ENCODE measurements at places on chromosomes 7 and 10.

GRCh38 chr7:33757563-33758165 is 147.7 kb upstream of the BMPER start:
- peak; percentile 61 for DNase-seq

DNA sequence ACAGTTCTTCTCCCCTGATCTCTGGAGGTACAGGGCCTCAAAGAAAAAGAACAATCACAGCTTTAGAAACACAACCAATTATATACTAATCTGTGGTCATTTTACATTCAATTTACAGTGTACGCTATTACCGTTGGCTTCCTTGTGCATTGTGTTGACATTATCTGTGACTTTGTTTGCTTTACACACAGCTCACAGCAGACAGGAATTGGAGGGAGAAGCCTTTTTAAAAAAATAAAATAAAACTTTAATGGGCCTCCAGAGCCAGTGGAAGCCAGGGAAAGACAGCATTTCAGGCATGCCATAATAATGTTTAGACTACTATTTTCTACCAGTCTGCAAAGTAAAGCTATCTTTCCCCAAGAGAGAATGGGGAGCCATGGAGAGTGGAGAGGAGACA is 179.0 kb upstream of the ADO start:
- no peak for DNase-seq

DNA sequence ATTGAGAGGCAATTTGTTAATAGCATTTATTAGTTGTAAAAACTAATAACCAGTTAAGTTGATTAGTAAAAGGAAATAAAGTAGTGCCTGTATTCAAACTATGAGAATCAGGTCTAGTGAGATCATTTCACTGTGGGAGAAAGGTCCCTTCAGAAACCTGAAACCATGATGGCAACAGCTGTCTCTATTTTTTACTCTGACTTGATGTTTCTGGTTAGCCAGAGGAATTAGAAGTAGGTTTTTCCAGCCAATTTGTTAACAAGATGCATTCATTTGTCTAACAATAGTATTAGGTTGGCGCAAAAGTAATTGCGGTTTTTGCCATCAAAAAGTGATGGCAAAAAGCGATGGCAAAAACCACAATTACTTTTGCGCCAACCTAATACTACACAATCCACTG is 272.2 kb upstream of the YAE1 start:
- DNase-seq = no peak

DNA sequence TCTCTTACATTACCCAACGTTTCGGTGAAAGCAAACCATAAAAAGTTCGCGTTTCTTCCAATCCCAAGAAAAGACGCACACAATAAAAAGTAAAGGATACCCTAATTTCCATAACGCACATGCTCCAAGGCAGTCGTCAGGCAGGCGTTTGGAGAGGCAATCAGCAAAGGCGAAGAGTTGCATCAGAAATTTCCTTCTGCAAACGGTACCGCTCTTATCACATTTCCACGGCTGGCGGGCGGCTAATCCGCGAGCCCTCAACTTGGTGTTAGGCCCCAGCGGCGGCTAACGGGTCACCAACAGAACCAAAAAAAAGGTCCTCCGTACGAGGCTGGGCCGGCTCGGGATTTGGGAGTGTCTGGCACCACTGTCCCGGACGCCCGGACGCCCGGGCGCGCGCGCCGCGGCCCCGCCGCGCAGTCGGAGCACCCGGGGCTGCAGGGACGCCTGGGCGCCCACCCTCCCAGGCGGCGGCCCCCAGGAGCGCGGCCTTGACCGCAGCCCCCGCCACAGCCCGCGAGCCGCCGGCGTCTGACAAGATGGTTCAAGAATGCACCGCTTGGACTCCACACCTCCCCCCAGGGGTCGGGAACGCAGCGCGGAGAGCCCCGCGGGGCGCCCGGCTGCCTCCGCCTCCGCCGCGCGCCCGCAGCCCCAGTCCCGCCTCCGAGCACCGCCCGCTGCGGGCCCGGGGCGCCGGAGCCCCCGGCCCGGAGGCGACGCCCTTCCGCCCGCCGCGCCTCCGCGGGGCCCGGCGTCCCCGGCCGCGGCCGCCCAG is 9.8 kb upstream of the GRB10 start:
- no peak for DNase-seq

GRCh38 chr7:14228341-14228740 is 238.9 kb upstream of the ETV1 start:
- no peak for DNase-seq

GRCh38 chr7:130475776-130476175 is 16.1 kb upstream of the MEST start:
- no peak for DNase-seq

DNA sequence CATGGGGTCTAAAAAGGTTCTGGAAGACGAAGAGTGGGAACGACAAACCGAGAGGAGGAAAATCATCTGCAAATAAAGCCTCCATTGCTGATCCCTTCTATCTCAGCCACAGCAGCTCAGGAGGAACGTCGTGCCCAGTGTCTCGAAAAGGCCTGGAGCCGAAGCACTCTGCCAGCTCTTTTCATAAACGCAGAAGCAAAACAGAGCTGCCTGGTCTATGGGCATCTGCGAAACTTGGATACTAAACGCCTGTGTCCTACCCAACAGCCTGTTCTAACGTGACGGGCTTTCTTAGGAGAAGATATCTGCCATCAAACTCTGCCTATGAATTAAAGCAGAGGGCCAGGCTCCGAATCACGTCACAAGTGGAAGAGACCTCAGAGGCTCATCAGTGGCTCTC is 68.7 kb downstream of the GNA12 start:
- DNase-seq = no peak

GRCh38 chr10:9950070-9950469 is 1067.6 kb upstream of the CELF2 start:
- no peak for DNase-seq

GRCh38 chr10:72162978-72163377 is 52.8 kb upstream of the ANAPC16 start:
- no peak for DNase-seq

DNA sequence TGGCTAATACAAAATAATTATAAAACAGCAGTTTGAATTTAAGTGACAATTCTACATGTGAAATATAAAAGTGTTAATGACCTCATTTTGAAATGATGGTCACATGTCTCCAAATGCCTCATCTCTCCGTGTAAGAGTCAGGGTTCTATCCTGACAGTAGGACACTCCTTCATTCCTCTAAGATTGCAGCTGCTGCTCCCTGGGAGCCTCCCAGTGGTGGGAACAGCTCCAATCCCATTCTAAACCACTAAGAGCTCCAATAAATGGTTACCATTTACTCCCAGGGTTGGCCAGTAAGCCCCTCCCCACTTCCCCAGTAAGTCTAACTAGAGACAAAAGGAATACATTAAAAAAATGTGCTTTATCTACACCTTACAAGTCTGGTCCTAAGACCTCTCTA is 344.6 kb upstream of the AOAH start:
- no peak for DNase-seq

GRCh38 chr7:22051886-22052673 is 106.4 kb upstream of the CDCA7L start:
- DNase-seq = no peak

DNA sequence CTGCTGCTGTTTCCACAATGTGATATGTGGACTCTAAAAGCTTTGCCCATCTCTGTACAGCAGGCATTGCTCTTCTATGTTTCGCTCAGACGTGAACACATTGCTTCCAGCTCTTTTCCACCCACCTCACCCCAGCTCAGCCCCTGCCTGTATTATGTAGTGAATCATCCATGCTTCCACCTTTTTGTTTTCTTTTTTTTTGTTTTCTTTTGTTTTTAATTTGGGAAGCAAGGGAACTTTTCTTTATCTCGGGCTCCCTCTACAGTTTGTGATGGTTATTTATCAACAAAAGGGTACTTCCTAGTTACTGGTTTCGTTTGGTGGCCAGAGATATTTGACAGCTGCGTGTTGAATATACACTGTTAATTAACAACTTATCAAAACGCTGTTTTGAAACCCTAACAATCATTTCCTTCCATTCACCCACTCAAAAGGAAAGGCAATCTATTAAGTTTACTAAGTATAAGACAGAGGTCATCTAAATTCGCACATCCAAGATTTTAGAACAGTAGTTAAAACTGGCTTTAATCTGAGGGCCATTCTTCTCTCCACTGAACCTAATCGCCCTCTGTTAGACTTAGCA is 127.9 kb upstream of the STK17A start:
- DNase-seq = no peak

DNA sequence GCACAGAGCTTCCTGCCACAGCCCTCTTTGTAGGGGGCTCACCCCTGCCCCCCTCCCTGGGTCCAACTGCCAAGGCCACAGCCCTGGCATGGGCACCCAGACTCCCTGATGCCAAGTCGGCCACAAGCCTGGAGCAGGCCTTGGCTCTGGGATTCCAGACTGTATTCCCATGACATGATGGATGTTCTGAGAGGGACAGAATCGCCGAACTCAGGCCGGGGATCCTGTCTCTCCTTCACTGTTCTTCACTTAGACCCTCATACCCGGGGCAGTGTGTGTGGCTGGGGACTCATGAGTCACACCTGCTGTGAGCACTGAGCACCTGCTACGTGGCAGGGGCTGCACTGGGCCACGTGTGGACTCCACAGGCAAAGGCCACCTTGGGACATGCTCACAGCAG is 7.9 kb downstream of the CALML5 start:
- no peak for DNase-seq

- no peak for DNase-seq
Measured at GRCh38 chr10:93342366-93342765, 139.8 kb downstream of the MYOF start.

GRCh38 chr7:40549372-40550039 is 414.7 kb downstream of the SUGCT start:
- no peak for DNase-seq

DNA sequence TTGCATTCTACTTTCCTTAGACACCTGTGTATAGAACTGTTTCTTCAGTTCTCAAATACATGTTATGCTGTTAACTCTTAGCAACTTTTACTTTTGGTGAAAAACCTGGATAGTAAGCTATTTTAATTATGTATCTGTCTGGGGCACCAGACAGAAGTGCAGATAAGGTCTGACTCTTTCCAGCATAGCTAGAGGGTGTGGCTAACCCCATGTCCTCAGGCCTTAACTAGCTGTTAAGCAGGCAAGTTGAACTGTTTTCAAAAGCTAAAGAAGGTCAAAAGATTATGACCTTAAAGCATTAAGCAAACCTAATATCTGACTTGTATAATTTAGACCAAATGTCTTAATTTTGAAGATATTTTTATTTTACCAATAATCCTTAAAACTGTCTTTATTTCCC is 45.1 kb upstream of the INHBA start:
- no peak for DNase-seq

- no peak for DNase-seq
Measured at GRCh38 chr10:108662975-108663374, 1260.3 kb downstream of the XPNPEP1 start.

- DNase-seq = no peak
Measured at GRCh38 chr10:128883231-128884032, 583.6 kb upstream of the MGMT start.

GRCh38 chr7:107234436-107234835 is 65.6 kb downstream of the HBP1 start:
- no peak for DNase-seq

- DNase-seq = peak; percentile 13
Measured at GRCh38 chr7:17939606-17940301, 540 bp downstream of the SNX13 start.

GRCh38 chr10:14806318-14806717 is 31.5 kb downstream of the CDNF start:
- no peak for DNase-seq

DNA sequence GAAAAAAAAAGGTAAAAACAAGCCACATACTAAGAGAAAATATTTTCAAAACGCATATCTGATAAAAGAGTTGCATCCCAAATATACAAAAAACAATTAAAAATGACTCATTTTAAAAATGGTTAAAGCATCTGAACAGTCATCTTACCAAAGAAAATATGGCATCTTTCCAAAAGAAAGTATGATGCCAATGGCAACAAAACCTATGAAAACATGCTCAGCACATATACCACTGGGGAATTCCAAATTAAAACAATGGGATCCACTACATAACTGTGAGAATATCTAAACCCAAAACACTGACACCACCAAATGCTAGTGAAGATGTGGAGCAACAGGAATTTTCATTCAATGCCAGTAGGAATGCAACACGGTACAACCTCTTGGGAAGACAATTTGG is 39.3 kb downstream of the VSTM2A start:
- DNase-seq = no peak

- DNase-seq = no peak
Measured at GRCh38 chr10:73931767-73932619, 21.1 kb downstream of the PLAU start.

- no peak for DNase-seq
Measured at GRCh38 chr7:136687693-136688322, 180.6 kb upstream of the CHRM2 start.

DNA sequence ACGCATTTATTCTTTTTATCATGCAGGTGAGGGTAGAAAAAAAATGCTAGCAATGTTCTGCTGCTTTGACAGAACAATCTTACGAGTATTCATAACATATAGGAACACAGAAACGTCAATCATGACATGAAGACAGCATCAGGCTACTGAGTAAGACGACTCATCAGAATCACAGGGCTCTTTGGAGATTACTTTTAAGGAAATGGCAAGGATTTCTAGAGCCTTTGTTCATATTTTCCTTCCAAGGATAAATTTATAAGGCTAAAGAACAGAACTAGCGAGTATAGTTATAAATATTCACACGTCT is 39.8 kb upstream of the DNAJC1 start:
- DNase-seq = no peak

GRCh38 chr7:120990468-120991118 is 2.1 kb downstream of the CPED1 start:
- DNase-seq = no peak

DNA sequence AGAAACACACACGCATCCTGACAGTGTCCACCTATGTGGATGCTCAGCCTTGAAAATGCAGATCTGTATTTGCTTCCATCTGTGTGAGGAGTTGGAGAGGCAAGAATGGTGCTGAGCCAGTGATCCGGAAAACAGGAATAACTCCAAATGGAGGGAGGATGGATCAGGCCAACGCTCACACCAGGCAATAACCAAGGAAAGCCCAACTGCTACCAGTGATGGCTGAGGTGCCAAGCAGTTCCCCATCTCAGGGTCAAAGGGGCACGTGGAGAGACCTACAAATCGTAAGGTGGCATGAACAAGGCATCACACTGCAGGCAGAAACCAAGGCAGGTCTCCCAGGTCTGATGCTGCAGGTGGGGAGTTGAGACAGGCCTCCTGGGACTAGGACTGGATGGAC is 153.6 kb downstream of the ADAM12 start:
- DNase-seq = no peak

DNA sequence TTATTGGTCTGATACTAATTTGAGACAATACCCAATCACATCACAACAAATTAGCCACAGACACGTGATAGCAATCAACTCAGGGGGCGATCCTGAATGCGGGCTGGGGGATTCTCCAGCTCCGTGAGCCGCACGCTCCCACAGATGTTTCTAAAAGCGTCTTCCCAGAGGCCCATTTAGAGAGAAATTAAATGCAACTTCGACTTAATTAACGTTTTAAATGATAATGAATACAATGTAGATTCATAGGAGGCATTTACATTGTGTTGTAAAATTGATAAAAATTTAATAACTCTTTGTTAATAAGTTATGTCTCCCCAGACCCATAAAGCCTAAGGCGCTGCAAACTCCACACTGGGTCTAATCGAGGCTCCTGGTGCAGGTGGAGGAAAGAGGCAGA is 642.6 kb downstream of the KCNMA1 start:
- DNase-seq = no peak

All from NCI-H1694 (cell line).